SK-N-SH (cell line): ENCODE measurements at places on chromosomes 13 and 19.

GRCh38 chr13:61466280-61466679 lies 50.6 kb upstream of the PCDH20 start:
- H3K4me3 ChIP-seq, result no peak overlapping the region; the same call in 1 of the 2 replicates
- H3K36me3 ChIP-seq, result no peaks in the 10 kb centered on the region
- H3K27ac ChIP-seq, result no peak overlapping the region

GRCh38 chr19:6587998-6588507 lies 2.9 kb downstream of the CD70 start:
- H3K27ac ChIP-seq, result no peak overlapping the region
- peak overlapping the region; percentile 38 for H3K4me3 ChIP-seq
- DNase-seq, result no peak
- H3K27me3 ChIP-seq, result peaks cover 77% of the 10 kb centered on the region
- no peaks in the 10 kb centered on the region for H3K36me3 ChIP-seq

- H3K36me3 ChIP-seq, result no peaks in the 10 kb centered on the region
- peak; percentile 56 for DNase-seq
- H3K27me3 ChIP-seq, result peaks cover 44% of the 10 kb centered on the region
- H3K4me1 ChIP-seq, result peaks cover 5% of the 10 kb centered on the region; the same call in 1 of the 2 replicates
- peak overlapping the region; percentile 48 for H3K4me3 ChIP-seq
Observed at GRCh38 chr13:41458187-41458760, 924 bp downstream of the RGCC start.

- peaks cover 44% of the 10 kb centered on the region for H3K36me3 ChIP-seq
- no peak overlapping the region for H3K4me3 ChIP-seq
- peak overlapping the region; percentile 22; the same call in 1 of the 2 replicates for H3K27ac ChIP-seq
- no peaks in the 10 kb centered on the region for H3K4me1 ChIP-seq
Observed at GRCh38 chr13:112510002-112510780, 77.8 kb downstream of the TUBGCP3 start.

DNA sequence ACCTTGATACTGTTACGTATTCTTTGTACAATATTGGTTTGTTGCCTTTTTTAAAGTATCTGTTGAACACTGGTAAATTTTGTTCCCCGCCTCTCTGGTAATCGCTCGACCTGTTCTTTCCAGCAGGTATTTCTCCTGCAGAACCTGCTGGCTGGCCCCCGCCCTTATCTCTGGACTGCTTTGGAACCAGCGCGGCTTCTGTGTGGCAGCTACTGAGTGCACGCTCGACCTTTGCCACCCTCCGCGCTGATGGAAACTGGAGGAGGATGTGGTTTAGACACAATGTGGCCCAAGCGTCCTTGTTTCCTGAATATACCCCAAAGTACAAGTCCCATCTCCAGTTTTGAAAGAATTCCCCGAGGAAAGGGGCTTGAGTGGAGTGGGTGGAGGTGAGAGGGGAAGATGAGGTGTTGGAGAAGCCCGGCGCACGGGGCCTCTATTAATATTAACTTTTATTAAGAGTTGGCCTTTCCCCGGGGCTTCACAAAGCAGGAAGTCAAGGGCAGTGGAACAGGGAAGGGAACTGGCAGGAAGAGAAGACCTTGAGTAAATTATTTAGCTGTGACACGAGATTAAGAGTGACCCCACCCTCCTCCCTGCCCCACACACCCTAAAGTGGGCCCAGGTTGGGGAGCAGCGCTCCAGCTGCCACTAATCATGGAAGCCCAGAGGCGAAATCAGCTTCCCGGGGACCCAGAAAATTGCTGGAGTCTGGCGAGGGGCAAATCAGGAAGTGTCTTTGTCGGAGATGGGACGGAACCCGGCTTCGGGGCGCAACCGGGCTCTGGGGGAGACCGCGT lies 16.0 kb downstream of the CDX2 start:
- no peak overlapping the region for H3K4me3 ChIP-seq
- no peak overlapping the region for H3K27ac ChIP-seq
- DNase-seq, result no peak
- H3K36me3 ChIP-seq, result no peaks in the 10 kb centered on the region
- peaks cover 36% of the 10 kb centered on the region for H3K27me3 ChIP-seq

GRCh38 chr19:11894851-11895250 lies 7.3 kb downstream of the ZNF69 start:
- DNase-seq, result no peak
- H3K27ac ChIP-seq, result no peak overlapping the region
- no peak overlapping the region for H3K4me3 ChIP-seq
- no peaks in the 10 kb centered on the region for H3K27me3 ChIP-seq
- H3K36me3 ChIP-seq, result no peaks in the 10 kb centered on the region

DNA sequence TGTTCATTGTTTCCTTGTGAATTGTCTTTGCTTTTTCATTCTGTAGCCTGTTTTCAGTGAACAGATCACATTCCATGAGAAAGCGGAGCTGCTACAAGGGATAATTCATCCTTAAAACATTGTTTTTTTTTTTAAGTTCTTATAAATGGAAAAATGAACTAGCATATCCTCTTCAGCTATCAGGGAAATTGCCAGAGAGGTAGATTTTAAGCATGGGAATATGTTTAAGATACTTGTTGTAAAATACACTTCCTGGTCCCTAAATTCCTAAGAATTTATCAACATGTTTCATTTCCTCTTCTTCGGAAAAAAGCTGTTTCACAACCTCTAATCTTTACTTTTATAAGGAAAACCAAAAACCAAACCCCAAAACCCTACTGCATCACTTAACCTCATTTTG lies 238.0 kb downstream of the POSTN start:
- no peaks in the 10 kb centered on the region for H3K36me3 ChIP-seq
- DNase-seq, result no peak
- peak overlapping the region; percentile 76 for H3K27ac ChIP-seq
- H3K4me3 ChIP-seq, result no peak overlapping the region
- H3K27me3 ChIP-seq, result no peaks in the 10 kb centered on the region

DNA sequence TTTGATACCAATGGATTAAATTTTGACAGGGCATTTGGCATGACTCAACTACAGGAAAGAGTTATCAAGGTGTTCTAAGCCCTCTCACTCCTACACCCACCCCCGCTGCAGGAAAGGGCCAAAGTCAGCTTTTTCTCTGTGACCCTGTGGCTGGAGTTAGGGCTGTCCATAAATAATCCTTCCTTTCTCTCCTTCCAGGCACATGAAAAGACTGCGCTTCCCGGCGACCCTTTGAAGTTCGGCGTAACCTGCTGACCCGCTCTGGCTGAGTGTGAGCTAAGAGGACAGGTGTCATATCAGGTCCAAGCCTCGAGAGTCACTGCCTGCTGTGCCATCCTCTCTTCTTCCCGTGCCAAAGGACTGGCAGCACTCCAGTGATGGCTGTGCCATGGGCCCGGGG lies 25.6 kb downstream of the ZNF114 start:
- H3K4me1 ChIP-seq, result peaks cover 4% of the 10 kb centered on the region; the same call in 1 of the 2 replicates
- no peak overlapping the region for H3K4me3 ChIP-seq
- no peak for DNase-seq
- no peaks in the 10 kb centered on the region for H3K36me3 ChIP-seq
- H3K27ac ChIP-seq, result no peak overlapping the region
- no peaks in the 10 kb centered on the region for H3K27me3 ChIP-seq

DNA sequence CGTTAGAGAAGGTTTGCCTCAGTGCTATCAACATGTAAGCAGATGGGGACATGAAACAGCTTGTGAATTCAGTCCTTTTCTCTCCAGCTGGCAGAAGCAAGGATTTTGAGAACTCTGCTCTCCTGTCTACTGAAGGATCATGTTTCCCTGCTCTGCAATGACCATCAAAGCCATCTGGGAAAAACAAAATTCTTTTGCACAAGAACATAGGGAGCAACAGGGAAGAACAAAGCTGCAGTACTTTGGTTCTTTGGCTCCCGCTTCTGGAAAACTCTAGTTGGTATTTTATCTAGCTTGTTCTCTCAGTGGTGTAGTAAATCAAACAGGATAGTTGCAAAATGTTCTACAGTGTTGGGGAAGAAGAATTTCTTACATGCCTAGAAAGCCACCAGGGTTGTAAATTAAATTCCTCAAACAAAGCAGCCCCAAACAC lies 270.4 kb downstream of the ENOX1 start:
- H3K27me3 ChIP-seq, result no peaks in the 10 kb centered on the region
- no peaks in the 10 kb centered on the region for H3K36me3 ChIP-seq
- no peak overlapping the region for H3K27ac ChIP-seq
- H3K4me1 ChIP-seq, result no peaks in the 10 kb centered on the region; the same call in 1 of the 2 replicates
- H3K4me3 ChIP-seq, result no peak overlapping the region

- H3K36me3 ChIP-seq, result peaks cover 54% of the 10 kb centered on the region
- peaks cover 10% of the 10 kb centered on the region; the same call in 1 of the 2 replicates for H3K4me1 ChIP-seq
- H3K4me3 ChIP-seq, result no peak overlapping the region
- H3K27me3 ChIP-seq, result no peaks in the 10 kb centered on the region
Observed at GRCh38 chr13:19665427-19665859, 32.0 kb downstream of the MPHOSPH8 start.

DNA sequence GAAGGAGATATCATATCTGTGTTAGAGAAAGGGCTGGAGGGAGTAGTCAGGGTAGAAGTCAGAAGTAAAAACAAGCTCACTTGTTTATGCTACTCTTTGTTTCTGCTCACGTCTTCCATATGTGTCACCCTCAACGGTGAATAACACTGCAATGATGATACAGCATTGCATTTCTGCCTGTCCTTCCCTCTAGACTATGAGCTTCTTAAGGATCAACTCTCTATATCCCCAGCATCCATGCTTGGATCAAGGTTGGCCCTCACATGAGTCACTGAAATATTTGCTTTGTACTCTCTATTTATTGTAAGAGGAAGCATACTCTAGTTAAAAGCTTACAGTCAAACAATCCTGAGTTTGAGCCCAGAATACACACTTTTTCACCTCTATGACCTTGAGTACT lies 406.0 kb downstream of the RFC3 start:
- H3K27ac ChIP-seq, result no peak overlapping the region
- no peak for DNase-seq
- H3K27me3 ChIP-seq, result no peaks in the 10 kb centered on the region
- no peaks in the 10 kb centered on the region for H3K36me3 ChIP-seq

DNA sequence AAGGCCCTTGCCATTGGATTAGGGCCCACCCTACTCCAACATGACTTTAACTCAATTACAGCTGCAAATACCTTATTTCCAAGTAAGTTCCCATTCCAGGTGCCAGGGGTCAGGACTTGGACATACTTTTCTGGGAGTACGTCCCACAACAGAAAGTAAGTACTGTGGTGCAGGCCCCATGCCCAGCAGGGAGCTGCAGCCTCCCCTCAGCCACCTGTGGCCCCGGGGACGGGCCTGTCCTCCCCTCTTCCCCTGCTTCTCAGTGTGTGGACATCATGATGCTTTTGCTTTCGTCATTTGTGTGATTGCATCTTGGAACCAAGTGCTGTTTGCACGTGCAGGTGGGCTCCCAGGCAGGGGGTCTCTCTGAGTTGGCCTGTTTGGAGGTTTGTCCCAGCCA lies 31.9 kb downstream of the CRTC1 start:
- no peaks in the 10 kb centered on the region for H3K27me3 ChIP-seq
- H3K27ac ChIP-seq, result no peak overlapping the region
- no peak for DNase-seq
- peaks cover 34% of the 10 kb centered on the region; the same call in 1 of the 2 replicates for H3K4me1 ChIP-seq
- no peaks in the 10 kb centered on the region; the same call in 1 of the 2 replicates for H3K36me3 ChIP-seq
- H3K4me3 ChIP-seq, result no peak overlapping the region

DNA sequence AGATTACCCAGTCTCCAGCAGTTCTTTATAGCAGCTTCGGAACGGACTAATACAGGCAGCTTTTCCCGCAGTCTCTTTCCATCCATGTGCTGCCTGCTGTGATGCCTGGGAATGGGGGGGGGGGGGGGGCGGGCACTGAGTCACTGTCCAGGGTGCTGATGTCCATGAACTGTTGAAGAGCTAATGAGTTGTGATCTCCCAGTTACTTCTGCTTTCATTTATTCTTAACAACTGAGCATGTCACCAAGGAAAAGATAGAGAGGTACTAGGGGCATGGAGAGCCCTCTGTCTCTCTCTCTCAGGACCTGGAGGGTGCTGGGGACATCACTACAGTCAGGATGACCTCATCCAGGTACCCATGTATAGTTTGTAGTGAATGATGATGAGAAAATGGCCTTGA lies 20.3 kb upstream of the CEACAM1 start:
- no peak overlapping the region for H3K27ac ChIP-seq
- H3K4me3 ChIP-seq, result no peak overlapping the region
- H3K36me3 ChIP-seq, result no peaks in the 10 kb centered on the region
- H3K27me3 ChIP-seq, result no peaks in the 10 kb centered on the region

DNA sequence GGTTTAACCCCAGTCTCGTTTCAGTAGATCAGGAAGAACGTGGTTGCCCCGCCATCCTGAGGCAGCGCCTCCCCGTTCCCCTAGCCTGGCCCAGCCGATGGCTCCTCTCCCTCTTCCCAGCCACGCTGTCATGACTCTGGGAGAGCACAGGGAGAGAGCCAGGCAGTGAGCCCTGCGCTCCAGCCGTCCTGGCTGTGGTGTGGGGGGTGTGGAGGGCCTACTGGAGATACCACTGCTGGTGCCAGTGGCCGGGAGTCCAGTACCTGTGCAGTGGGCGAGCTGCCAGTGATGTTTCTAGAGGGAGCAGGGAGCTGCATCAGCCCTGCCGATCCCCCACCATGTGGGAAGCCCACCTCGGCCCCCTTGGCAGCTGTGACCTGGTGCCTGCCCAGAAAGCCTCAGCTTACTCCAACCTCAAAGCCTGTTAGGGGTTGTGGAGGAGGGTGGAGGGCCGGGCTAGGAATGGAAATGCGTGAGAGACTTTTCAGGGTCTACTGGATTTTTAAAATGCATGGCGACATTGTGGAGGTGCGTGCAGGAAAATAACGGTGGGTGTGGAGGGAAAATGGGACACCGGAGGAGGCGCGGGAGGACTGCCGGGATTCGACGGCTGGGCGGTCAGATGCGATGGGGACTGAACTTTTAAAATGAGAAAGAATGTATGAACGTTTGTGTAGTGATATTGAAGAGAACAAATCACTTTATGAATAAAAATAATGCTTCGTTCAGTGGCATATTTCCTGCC lies 4.9 kb downstream of the TEX29 start:
- H3K27me3 ChIP-seq, result peaks cover 72% of the 10 kb centered on the region
- H3K4me3 ChIP-seq, result no peak overlapping the region
- DNase-seq, result peak; percentile 53
- no peak overlapping the region for H3K27ac ChIP-seq

DNA sequence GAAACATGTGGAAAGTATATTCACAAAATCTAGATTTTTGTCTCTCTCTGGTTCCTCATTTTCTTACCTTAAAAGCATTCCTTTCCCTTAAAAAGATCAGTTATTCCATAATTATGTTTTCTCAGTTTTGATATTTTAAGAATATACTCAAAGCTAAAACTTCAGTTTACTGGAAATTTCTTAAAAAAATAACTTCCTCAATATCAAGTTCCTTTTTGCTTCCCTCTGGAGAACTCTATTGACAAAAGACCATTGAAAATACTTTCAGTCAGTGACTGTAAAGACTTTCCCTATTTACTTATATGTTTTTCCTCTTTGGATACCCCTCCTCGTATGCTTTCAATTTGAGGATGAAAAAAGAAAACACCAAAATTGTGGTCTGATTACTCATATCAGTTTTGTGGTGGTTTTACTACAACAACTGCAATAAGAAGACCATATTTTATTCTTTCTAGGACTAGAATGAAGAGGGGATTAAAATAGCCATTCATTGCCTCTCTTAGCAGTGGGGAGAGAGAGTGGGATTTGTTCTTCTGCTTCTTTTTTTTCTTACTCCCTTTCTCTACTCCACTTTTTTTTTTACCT lies 113.2 kb downstream of the ESD start:
- H3K27me3 ChIP-seq, result no peaks in the 10 kb centered on the region
- peaks cover 60% of the 10 kb centered on the region for H3K4me1 ChIP-seq
- no peak for DNase-seq
